NCI-H774 (cell line): ENCODE measurements at places on chromosomes 2 and 18.

DNA sequence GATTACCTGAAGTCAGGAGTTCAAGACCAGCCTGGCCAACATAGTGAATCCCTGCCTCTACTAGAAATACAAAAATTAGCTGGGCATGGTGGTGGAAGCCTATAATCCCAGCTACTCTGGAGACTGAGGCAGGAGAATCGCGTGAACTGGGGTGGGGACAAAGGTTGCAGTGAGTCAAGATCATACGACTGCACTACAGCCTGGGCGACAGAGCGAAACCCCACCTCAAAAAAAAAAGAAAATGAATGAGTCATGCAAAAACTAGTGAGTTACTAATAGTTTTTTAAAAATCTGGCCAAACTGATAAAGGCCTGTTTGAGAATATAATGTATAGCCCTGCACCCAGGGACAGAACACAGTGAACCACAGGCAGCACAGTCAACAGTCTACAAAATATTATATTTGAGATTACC lies 17.5 kb downstream of the AFG3L2 start:
- DNase-seq = no peak

- DNase-seq = no peak
These were observed 95.5 kb upstream of the XIRP2 start for GRCh38 chr2:166792808-166793207.

DNA sequence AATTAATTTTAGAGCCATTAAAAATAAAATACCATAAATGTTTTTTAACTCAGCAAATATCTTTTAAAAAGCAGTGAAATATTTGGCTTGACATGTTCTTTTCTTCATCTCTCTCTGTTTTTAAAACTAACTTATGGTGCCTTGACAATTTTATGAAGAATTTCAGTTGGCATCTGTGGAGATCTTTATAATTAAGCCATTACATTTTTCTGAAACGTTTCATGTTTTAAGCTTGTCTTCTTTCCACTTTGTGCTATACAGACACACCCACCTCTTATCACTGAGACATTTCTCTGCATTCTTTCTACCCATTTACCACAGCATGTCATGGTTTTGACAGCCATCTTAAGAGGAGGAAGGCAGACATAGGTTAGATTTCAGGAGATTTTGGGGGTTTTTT lies 915.1 kb upstream of the FSHR start:
- DNase-seq = no peak

- peak; percentile 16 for DNase-seq
These were observed 49.7 kb upstream of the RAPH1 start for GRCh38 chr2:203584784-203585183.

DNA sequence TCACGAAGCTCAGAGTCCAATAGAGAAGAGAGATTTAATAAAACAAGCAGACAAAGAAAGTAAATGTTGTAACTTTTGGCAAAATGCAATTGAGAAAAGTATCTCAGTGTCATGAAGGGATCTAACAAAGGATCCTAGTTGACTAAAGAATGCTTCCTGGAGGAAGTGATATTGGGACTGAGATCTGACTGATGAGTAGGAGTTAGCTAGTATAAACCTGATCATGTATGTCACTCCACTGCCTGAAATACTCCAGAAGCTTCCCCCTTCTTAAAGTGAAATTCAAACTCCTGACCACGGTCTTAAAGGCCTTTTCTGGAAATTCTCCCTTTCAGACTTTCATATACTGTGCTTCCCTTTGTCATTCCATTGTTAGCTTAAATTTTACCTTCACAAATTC lies 1102.4 kb upstream of the ZEB2 start:
- no peak for DNase-seq

GRCh38 chr2:95185197-95185596 lies 19.6 kb downstream of the ZNF2 start:
- DNase-seq = no peak

DNA sequence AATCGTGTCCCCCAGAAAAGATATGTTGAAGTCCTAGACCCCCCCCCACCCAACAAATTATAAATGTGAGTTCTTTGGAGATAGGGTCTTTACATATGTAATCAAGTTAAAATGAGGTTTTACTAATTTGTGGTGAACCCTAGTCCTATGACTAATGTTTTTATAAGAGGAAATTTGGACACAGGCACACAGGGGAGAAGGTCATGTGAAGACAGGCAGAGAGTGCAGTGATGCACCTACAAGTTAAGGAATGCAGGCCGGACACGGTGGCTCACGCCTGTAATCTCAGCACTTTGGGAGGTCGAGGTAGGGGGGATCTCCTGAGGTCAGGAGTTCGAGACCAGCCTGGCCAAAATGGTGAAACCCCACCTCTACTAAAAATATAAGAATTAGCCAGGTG lies 5.8 kb upstream of the PMAIP1 start:
- no peak for DNase-seq

GRCh38 chr2:237511433-237511832 lies 24.4 kb downstream of the MLPH start:
- DNase-seq = no peak

- no peak for DNase-seq
These were observed 66.6 kb downstream of the ZFP36L2 start for GRCh38 chr2:43159797-43160196.

DNA sequence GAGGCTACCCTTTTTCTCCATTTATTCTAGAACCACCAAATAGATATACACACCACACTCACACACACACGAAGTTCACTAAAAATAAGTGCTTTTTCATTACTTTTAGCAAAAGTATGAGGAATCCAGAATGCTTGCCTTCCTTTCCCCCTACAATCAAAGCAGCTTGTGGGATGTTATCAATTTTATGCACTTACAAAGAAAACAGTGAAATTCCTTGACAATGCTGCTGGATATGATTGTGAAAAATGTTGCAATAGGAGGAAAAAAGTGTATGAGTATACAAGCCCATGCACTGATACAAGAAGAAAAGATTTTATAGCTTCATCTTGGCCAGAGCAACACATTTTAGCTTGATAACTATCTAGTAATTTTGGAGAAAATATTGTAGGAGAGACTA lies 269.2 kb downstream of the XIRP2 start:
- DNase-seq = no peak

DNA sequence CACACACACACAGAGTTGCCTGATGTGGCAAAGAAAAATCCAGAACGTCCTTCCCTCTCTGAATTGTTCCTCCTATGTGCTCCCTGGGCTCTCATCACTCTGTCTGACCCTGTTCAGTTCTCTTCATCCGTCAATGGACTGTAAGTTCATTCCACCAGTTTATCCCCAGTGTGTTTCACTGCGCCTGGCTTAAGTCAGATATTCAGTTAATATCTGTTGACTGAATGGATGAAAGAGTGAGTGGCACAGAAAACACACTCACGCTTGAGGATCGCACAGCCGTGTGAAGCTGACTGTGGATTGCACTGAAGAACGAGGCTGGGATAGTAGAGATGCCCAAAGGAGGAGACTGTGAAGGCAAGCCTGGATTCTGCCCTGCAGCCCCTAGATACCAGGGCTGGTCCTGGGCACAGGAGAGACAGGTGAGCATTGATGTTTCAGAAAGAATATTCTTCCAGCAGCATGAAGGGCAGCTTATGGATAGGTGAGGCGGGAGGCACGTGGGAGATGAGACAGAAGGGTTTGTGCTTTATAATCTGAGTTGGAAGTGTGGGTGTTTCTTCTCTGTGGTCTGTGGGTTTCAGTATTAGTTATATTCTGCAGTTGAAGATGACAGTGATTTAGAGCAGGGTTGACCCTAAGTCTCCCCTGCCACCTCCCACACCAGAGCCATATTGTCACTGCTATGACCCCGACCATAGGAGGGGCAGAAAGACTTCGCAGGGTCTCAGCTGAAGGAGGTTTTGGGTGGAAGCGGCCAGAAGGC lies 129.9 kb downstream of the SOCS6 start:
- no peak for DNase-seq

- no peak for DNase-seq
These were observed 478.1 kb upstream of the ZNF804A start for GRCh38 chr2:184119989-184120800.

- no peak for DNase-seq
These were observed 369.7 kb downstream of the CTNNA2 start for GRCh38 chr2:79882548-79882947.

- no peak for DNase-seq
These were observed 140.9 kb upstream of the TANK start for GRCh38 chr2:161019311-161019710.

DNA sequence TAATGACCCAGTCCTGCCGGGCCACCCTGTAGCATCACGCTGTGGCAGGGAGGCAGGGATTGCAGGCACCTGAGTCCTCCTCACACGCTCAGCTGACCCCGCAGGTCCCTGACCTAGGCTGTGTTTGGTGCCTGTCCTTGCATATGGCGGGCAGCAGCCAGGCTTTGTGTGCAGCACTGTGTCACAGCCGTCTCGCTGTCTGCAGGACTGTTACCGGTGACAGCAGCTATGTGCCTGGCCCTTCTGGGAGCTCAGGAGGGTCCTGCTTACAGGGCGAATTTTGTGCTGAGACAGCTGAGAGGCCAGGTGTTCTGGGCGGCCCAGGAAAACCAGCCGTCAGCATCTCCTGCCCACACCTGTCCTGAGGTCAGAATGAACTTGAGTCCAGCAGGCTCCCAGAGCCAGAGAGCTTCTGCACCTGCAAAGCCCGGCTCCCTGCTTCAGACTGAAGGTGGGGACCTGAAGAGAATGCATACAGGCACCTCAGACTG lies 10.4 kb upstream of the ARID5A start:
- DNase-seq = no peak

DNA sequence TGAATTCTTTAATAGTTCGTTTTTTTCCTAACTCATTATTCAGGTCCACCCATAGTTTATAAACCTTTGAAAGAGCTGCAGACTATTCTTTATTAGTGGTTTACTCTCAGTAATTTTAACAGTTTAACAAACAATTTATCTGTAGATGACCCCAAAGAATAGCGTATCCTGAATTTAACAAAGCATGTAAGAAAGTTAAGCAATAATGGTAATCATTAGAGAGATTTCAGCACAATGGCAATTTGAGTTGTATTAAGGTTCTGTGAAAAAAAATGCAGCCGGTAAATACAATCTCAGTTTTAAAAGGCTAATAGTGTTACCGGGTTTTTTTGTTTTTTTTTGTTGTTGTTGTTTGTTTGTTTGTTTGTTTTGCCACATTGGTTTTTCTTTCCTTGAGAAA lies 40.3 kb downstream of the RBM45 start:
- no peak for DNase-seq

- no peak for DNase-seq
These were observed 227.1 kb downstream of the ARHGAP15 start for GRCh38 chr2:143356336-143356735.

DNA sequence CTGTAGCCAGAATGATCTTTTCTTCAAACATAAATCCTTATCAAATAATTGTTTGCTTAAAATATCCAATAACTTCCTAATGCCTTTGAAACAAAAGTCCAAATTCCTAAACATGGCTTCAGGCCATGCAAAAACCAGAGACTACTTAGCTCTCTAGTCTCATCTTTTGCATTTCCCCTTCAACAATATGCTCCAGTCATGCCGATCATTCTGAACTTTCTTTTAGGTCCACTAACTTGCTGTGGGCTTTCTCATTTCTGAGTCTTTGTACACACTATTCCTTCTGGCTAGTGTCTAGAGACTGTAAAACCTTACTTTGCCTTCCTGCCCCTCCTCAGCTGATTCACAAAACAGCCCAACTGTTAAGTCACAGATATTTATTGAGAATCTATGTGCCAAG lies 51.5 kb downstream of the VIL1 start:
- DNase-seq = no peak

- DNase-seq = no peak
These were observed 10.1 kb downstream of the SLC9A4 start for GRCh38 chr2:102483086-102483485.

- no peak for DNase-seq
These were observed 243.0 kb downstream of the DYSF start for GRCh38 chr2:71696381-71696780.

DNA sequence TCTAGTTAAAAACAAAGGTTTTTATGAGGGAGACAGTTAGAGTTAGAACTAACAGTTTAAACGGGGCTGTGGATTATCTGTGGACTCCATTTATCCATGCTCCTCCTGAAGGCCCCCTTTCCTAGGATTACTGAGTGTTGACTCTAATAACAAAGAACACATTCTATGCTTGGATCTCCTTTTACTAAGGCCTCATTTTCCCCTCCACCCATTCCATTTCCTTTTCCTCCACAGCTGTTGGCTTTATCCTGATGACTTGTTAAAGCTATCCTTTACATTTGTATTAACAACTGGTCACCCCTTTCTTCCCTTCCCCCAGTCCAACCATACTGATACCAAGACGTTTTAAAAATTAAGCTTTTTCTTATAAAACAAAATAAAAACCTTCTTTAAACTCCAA lies 220.6 kb downstream of the SRBD1 start:
- DNase-seq = no peak

- no peak for DNase-seq
These were observed 94.8 kb upstream of the THOC1 start for GRCh38 chr18:362311-363290.

GRCh38 chr18:8703092-8703709 lies 2.2 kb upstream of the MTCL1 start:
- DNase-seq = no peak

- DNase-seq = no peak
These were observed 17.2 kb downstream of the TET3 start for GRCh38 chr2:74001781-74002504.

GRCh38 chr2:216664593-216665034 lies 30.7 kb downstream of the IGFBP5 start:
- DNase-seq = no peak

DNA sequence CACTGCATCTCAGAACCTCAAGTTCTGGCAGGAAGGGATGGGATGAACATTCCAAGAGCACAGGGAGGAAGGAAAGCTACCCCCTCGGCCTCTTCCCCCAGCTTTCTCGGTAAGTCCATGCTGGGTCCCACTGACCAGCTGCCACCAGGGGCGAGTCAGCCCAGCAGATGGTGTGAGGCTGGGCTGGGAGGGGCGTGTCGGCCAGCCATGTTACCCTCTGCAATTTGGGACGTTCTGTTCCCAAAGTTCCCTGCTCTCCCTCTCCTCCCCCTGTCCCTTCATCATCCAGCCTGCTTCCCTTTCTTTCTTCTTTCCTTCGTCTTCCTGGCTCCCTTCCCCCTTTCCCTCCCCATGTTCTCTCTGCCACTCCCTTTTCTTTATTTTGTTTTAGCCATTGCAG lies 74.3 kb upstream of the TNP1 start:
- no peak for DNase-seq

- DNase-seq = no peak
These were observed 6.6 kb upstream of the C2orf72 start for GRCh38 chr2:231030725-231031124.

- DNase-seq = no peak
These were observed 29.7 kb downstream of the AGPS start for GRCh38 chr2:177422271-177422670.

DNA sequence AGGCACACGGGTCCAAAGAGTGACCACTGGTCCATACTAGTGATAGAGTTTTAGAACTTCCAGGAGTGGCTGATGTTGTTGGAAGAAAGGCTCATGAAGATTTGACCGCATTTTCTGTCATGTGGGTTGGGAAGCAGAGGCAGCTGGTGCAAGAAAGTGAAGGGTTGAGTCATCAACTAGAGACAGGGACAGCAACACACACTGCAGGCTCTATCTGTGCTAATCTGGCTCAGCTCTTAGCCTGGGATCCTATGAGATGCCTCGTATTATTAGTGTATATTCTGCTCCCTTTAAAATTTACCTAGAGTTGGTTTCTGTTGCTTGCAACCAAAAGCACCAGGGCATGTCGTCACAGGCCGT lies 2.5 kb upstream of the SH3RF3 start:
- DNase-seq = no peak

- no peak for DNase-seq
These were observed 3.3 kb downstream of the PMAIP1 start for GRCh38 chr18:59902993-59903610.
